Activated T-cell treated with anti-CD3 and anti-CD28 coated beads, Interleukin-2, amount 50 U/mL, for 48 hours (primary cell): ENCODE measurements at places on chromosomes 12 and 14.

GRCh38 chr12:121373755-121374154 is 21.5 kb upstream of the ANAPC5 start:
- DNase-seq, result no peak

DNA sequence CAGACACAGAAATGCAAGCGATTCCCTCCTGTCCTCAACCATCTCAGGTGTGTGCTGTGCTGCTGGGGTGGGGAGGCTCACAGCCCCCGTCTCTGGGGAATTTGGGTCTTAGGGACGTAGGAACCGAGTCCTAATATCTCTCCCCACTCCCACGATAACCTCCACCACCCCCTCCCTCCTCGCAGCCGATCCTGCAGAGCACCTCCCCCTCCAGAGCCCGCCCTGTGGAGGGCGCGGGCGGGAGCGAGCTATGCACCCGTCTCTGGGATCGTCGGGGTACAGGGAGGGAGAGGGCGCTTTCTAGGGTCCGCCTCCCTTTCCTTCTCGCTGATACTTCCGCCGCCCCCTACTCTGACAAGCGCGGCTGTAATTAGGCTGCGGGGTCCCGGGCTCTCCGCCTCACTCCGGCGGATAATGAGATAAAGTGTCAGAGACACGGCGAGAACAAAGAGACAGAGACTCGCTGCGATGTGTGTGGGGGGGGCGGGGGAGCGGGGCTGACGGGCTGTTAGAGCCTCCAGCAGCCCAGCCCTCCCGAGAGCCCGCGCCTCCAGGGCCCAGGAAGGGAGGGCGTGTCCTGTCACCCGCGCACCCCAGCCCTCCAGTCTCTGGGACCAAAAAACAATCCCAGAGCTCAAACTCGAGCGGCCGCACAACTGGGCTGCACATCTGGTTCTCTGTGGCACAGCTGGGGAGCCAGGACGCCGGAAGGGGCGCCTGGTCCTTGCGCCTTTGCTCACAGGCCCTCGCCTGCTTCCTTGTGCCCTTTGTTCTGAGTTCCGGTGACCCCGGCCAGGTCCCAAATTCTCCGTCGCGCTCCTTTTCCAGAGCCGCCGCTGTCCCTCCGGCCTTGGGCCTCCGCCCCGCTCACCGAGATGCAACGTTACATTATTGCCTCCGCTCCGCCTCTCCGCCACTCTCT is 8.7 kb downstream of the SHMT2 start:
- peak; percentile 62 for DNase-seq

DNA sequence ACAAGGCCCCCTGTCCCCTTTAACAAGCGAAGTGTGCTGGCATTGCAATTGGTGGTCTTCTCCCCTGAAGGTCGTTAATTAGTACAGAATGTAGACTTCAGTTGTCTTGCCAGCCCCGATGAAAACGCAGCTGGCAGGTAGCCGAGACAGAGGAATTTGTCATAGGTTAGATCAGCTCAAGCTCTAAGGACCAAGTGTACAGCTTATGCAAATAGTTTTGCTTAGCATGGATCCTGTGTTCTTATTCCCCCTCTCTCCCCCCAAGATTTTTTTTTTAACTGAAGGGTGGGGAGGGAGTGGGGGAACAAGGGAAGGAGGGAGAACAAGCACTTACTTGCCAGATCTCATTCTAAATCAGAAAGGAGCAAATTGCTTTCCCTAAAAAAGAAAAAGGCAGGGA is 58.6 kb upstream of the PARP11 start:
- DNase-seq, result no peak

DNA sequence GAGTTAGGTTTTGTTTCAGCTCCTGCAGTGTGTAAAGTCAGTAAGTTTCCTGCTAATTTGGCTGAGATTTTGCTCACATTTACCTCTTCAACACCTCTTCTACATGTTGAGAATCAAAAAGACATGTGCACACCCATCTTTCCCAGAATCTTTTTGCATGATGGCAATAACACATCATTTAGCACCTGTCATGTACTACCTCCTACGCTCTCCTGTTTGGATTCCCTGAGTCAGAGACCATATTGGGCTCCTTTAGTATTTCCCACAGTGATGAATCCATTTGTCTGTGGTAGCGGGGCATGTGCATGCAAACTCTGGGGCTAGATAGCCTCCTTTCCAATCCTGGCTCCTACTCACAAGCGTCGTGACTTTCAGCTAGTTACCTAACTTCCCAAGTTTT is 20.1 kb downstream of the PLBD1 start:
- DNase-seq, result no peak

GRCh38 chr14:91256661-91257060 is 12.2 kb upstream of the GPR68 start:
- no peak for DNase-seq

- no peak for DNase-seq
These were observed 69.5 kb downstream of the BCL11B start for GRCh38 chr14:99202516-99202915.

DNA sequence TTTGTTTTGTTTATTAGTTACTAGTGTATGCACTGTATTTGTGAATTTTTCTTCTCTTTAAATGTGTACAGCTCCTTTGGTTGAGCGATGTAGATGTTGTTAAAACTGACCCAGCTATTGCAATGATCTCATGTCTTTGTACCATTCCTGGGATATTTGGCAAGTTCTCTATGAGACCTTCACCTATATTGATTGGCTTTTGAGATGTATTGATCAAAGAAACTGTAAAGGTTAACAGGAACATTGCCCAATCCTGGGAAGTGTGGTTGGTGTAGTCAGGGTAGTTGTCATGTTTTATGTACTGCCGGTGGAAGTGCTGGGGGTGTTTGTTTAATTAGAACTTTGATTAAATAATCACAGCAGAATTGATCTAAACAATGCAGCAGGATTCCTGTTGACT is 43.1 kb downstream of the ACSS3 start:
- no peak for DNase-seq

DNA sequence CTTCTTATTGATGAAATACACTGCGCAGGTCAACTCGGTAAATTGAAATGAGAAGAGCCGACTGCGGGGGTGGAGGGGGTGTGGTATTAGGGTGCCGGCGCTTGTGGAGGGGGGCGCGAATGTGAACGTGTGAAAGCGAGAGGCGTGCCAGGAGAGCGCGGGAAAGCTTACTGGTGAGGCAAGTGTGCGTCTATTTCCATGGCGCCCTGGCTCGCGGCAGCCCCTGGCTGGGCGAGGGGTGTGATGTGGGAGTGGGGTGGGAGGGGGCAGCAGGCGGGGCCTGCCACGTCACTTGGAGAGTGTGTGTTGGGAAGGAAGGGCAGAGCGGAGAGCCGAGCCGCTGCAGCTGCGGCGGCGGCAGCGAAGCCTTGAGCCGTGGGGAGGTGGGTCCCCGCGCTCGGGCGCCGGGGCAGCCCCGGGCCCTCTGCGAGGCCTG is 88.8 kb downstream of the GALNT8 start:
- DNase-seq, result no peak

GRCh38 chr14:74865156-74865555 is 10.8 kb downstream of the PROX2 start:
- no peak for DNase-seq

- DNase-seq, result no peak
These were observed 79.6 kb downstream of the OTX2 start for GRCh38 chr14:56730538-56731145.

DNA sequence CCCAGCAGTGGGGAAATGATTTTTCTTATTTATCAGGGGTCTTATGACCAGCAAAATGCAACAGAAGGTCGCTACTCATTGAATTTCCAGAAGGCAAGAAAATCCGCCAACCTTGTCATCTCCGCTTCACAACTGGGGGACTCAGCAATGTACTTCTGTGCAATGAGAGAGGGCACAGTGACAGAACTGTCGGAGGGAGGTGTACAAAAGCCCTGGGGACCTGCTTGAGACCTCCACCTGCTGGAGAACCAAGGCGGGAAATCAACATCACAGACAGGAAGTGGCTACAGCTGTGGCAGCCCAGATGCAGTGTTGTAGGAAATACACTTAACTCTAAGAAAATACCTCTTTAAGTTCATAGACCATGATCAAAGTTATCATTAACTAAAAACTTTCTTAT is 250.9 kb upstream of the OR4E1 start:
- peak; percentile 54 for DNase-seq

- DNase-seq, result no peak
These were observed 65.3 kb upstream of the TRAF3 start for GRCh38 chr14:102711946-102712345.

- no peak for DNase-seq
These were observed 40.3 kb upstream of the DCD start for GRCh38 chr12:54688309-54689033.

- no peak for DNase-seq
These were observed 9.8 kb upstream of the MFAP5 start for GRCh38 chr12:8672381-8672780.

GRCh38 chr12:129101404-129101803 is 248.1 kb downstream of the GLT1D1 start:
- DNase-seq, result no peak

- peak; percentile 73 for DNase-seq
These were observed 151.5 kb upstream of the SLC38A2 start for GRCh38 chr12:46523863-46524770.

DNA sequence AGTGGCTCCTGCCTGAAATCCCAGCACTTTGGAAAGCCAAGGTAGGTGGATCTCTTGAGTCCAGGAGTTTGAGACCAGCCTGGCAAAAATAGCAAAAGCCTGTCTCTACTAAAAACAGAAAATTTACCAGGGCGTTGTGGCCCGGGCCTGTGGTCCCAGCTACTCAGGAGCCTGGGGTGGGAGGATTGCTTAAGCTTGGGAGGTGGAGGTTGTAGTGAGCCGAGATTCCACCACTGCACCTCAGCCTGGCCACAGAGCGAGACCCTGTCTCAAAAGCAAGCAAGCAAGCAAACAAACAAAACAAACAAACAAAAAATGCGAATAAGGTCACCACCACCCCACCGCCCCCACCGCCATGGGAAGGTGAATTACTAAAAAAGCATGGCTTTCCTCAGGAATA is 238.7 kb downstream of the ATXN7L3B start:
- no peak for DNase-seq

DNA sequence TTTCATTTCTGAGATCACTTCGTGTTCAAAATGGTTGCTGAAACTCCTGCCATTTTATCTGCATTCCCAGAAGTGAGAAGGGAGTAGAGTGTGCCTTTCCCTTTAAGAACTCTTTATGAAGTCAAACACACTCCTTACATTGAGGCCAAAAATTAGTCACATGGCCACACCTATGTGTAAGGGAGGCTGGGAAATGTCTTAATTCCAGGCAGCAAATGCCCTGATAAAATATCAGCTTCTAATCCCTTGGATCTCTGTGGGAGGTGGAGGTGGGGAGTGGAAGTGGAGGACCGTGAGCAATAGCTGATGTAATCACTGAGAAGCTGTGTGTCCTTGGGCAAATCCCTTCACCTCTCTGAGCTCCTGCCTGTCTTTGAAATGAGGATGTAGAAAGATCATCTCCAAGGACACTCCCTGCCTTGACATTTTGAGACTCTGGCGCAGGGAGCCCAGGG is 22.7 kb upstream of the ANKRD9 start:
- DNase-seq, result no peak

GRCh38 chr14:90649083-90649482 is 167.1 kb downstream of the TTC7B start:
- DNase-seq, result no peak

DNA sequence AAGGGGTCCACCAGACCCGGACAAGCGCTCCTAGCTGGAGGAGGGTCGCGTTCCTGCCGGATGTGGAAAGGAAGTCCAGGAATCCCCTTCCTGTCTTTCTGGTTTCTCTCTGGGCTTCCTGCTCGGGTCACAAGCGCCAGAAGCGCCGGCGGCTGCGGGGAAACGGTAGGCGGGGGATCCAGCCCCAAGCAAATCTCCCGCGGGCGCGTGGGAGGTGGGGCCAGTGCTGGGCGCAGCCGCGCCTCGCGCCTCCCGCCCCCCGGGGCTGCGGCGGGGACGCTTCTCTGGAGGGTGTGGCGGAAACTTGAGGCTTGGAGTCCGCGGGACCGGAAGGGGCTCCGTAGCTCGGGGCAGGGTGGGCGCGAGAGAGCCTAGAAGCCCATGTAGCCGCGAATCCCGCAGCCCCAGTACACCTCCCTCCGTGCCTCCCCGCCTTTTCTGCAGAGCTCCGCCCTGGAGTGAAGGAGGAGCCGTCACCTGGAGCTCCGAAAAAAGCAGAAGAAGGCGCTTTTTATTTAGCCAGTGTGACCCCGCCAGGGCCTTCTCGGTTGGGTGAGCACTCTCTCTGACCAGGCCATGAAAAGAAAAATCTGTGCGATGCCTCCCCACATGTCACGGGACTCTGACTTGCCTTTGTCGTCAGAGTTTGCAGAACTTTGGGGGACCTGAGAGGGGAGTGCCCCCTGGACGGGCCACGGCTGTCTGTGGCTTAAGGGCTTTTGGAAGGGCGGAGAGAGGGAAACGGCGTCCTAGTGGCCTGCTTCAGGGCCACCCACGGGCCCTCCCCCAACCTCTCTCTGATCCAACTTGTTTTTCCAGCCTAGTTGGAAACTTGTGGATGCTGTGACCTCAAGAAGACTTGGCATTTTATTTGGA is 21.4 kb upstream of the CLEC2D start:
- peak; percentile 95 for DNase-seq

GRCh38 chr12:99722690-99723486 is 75.3 kb downstream of the GARIN6 start:
- no peak for DNase-seq

DNA sequence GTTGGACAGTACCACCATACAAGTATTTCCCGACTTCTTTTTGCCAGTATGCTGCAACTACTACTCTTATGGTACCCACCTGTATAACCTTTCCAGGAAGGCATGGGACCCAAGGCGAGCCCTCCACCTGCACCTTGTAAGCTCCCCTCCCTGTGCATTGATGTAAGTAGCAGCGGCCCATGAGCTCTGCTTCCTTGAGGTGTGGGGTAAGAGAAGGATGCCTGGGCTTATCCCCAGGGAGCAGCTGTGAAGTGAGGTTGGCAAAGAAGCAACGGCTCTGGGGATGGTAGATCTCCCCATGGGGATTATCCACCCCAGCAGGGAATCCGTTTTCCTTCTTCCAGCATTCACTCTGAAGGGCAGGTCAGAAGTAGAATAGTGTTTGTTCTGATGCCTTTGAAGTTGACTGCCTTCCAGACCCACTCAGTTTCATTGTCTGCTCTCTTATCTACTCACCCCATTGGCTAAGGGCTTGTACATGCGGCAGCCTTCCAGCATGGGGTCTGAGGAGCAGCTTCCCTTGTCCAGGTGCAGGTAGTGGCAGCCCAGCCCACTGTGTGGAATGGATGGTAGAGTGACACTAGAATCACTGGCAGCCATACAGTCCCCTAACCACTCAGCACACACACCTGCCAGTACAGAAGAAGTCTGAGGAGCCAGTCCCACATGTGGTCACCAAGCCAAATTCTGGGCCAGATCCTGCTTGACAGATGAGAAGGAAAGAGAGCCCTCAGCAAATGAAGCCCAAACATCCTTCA is 3.4 kb downstream of the CIROP start:
- DNase-seq, result no peak

- no peak for DNase-seq
These were observed 72.4 kb upstream of the DICER1 start for GRCh38 chr14:95229749-95230148.
